Lung microvascular endothelial cell (primary cell): ENCODE measurements at places on chromosomes 1 and 21. TPM values are rescaled to one million over a fixed set of nuclear protein-coding genes. Genes with fewer than 3 reads are reported as not detected.

GRCh38 chr1:116982319-116983004 is 19.1 kb upstream of the CD101 start:
- DNase-seq = no peak

DNA sequence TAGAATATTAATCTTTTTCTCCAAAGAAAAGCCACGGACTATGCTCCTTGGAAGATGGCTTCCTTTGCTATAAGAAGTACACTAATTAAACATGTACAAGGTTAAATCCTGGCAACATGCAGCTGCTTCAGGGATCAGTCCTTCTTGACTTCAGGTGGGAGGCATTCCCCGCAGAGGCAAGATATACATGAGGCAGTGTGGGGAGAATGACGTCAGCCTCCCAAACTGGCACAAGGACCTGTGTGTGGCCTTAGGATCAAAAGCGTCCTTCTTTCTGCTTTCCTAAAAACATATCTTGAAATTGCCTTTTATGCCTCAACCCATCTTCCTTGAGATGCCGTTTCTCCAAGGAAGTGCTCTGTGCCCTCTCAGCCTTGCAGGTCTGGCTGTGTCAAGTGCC is 90.3 kb downstream of the WLS start:
- DNase-seq = no peak

DNA sequence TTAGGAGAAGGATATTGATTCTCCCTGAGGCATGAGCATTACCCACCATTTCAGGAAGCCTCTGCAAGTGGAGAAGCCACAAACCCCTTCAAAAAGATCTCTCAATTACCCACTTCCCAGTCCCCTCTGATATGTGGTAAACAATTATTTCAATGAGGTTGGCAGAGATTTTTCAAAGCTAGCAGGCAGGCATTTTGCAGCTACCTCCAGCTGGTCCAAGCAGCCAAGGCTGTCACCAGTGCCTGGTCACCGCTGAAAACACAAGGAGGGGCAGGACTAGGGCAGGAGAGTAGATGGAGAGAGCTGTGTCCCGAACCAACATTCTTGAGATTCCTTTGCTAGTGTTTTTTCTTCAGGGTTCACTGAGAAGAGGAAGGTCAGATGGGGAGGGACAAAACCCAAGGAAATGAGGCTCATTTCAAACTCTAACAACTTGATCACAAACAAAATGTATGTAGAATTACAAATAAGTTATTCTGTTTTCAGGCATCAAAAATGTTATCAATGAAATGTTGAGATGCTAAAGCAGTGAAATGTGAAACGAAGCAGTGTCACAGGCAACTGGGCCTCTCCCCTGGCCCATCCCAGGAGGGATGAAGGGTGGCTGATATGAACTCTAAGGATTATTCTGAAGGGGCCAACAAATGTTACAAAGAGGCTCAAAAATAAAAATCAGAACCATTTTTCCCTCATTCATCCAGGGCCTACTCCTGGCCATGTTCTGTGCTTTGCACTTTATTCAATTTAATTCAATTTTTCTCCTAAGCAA is 22.3 kb downstream of the APP start:
- no peak for DNase-seq

GRCh38 chr21:34364921-34365320 is 1.1 kb downstream of the KCNE2 start:
- no peak for DNase-seq

DNA sequence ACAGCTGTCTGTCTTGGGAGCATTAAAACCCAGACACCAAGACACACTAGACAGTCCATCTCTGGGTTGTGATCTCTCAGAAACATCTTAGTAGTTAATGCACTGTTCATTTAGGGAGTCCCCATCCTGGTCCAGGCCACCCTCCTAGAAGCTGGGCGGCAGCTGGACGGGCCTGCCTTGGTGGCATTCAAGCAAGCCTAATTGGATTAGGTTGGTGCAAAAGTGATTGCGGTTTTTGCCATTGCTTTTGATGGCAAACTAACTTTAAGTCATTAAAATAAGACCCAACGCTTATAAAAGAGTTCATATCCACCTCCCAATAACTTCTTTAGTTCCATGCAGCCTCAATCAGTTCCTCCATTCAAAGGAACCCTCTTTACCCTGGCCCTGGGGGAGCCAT is 21.7 kb downstream of the ATP5PO start:
- no peak for DNase-seq

DNA sequence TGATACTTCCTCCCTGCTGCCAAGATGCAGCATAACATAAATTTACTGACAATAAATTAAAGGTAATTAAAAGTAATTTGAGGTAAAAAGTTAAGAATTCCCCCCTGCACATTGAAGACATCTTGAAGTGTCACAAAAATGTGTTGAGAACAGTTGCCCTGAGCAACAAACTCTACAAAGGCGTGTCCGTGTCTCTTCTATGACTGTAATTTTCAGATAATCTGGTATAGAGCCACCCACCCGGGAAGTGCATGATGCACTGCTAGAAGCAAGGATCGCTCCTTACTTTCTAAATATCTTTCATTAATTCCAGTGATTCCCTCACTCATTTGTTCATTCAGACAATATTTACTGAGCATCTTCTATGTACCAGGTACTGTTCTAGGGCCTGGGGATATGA is 11.0 kb upstream of the CASQ1 start:
- DNase-seq = no peak

DNA sequence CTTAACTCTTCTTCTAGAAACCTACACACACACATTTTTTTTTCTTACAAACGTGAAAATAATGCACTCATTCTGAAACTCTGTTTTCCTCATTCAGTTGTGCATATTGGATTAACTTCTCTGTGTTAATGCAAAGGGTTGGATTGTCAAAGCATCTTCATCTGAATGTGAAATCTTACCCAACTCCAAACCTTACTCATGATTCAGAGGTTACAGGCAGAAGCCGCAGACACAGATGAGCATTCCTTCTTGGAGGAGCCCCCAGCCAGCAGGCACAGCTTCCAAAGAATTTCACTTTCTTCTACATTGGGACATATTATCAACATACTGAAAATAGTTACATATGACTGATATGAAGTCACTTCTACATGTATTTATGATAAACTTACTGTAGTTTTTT is 15.7 kb downstream of the PATJ start:
- DNase-seq = no peak

GRCh38 chr1:78830321-78830720 is 176.2 kb downstream of the ADGRL4 start:
- DNase-seq = no peak

DNA sequence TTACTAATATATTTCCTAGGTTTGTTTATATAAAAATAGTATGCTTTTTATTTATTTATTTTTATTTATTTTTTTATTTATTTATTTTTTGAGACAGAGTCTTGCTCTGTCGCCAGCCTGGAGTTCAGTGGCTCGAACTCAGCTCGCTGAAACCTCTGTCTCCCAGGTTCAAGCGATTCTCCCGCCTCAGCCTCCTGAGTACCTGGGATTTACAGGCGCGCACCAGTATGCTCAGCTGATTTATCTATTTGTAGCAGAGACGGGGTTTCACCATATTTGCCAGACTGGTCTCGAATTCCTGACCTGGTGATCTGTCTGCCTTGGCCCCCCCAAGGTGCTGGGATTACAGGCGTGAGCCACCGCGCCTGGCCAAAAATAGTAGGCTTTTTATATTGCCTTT is 33.2 kb downstream of the BRINP3 start:
- no peak for DNase-seq

DNA sequence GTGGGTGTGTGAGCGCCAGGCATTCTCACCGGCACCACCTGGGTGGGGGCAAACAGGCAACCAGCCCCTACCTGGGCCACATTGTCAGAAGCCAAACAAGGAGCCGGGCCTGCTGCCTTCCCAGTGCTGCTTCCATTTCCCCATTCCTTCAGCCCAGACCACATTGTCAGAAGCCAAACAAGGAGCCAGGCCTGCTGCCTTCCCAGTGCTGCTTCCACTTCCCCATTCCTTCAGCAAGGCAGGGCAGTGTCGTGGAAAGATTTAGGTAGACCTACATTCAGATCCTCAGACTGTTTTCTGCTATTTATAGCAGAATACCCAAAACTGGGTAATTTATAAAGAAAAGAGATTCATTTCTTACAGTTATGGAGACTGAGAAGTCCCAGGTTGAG is 47.0 kb upstream of the EFHD2 start:
- no peak for DNase-seq

GRCh38 chr1:72281144-72281543 is 1.2 kb downstream of the NEGR1 start:
- DNase-seq = peak; percentile 22

GRCh38 chr1:7616076-7616832 is 154.8 kb upstream of the VAMP3 start:
- peak; percentile 55 for DNase-seq

DNA sequence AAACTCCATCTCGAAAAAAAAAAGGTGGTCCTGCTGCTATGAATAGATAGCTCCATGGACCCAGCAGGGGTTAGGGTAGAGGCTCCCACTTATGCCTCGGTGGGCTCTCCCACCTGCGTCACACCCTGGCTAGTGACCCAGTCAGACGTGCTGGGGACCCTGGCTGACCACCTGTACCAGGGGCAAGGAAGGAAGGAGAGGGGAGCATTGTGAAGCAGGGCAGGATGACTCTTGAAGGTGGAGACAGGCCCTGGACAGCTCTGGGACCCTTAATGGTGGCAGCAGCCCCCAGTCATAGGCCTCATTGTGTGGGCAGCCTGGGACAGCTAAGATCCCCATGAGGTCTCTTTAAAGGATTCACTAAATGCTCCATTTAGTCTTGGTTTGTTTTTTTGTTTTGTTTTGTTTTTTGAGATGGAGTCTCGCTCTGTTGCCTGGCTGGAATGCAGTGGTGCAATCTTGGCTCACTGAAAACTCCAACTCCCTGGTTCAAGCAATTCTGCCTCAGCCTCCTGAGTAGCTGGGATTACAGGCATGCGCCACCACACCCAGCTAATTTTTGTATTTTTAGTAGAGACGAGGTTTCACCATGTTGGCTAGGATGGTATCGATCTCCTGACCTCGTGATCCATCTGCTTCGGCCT is 10.4 kb upstream of the SNAPIN start:
- no peak for DNase-seq

DNA sequence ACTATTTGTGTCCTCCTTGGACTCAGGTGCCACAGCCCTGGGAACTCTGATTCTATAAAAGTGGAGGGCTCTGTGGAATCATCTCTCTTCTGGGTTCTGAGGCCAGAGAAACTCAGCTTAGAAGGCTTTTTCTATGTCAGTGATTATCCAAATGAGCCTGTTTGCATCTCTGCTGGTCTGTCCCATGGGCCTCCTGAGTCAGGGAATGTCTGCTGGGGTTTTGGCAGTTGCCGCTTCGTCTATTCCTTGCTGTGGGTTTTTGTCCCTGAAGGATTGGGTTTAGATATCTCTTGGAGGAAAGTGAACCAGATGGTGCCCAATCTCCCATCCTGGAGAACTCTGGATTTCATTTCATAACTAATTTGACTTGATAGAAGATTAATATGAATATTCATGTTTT is 297.6 kb downstream of the HHAT start:
- no peak for DNase-seq

DNA sequence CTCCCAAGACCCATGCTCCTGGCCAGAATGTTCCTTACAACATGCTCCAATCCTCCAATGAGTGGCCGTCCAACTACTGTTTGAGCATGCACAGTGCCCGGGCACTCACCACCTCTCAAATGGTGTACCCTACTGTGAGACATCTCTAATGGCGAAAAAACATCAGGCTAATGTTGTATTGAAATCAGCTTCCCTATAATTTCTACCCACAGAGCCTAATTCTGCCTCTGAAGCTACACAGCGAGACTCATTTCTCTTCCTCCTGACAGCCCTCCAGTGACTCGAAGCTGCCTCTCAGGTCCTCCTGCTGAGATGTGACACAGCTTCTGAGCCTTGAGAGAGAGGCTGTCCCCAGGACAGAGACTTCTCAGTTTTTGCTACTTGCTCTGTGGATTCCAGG is 130.7 kb downstream of the FAM78B start:
- DNase-seq = no peak

DNA sequence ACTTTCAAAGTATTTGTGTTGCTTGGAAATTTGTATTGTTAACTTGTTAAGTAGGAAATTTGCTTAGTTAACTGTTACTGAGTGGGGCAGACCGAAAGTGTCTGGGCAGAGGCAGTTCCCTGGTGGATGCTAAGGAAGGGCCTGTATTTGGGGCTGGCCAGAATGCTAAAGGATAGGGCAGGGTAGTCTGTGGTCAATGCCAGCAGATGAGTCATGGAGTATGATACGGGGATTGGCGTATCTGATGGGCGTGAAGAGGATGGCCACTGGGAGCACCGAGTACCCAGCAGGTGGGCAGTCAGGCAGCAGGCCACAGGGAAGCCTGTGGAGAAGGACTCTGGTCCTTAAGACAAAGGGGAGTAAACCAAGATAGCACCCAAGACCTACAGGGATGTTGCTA is 46.6 kb upstream of the SCAF4 start:
- DNase-seq = no peak

DNA sequence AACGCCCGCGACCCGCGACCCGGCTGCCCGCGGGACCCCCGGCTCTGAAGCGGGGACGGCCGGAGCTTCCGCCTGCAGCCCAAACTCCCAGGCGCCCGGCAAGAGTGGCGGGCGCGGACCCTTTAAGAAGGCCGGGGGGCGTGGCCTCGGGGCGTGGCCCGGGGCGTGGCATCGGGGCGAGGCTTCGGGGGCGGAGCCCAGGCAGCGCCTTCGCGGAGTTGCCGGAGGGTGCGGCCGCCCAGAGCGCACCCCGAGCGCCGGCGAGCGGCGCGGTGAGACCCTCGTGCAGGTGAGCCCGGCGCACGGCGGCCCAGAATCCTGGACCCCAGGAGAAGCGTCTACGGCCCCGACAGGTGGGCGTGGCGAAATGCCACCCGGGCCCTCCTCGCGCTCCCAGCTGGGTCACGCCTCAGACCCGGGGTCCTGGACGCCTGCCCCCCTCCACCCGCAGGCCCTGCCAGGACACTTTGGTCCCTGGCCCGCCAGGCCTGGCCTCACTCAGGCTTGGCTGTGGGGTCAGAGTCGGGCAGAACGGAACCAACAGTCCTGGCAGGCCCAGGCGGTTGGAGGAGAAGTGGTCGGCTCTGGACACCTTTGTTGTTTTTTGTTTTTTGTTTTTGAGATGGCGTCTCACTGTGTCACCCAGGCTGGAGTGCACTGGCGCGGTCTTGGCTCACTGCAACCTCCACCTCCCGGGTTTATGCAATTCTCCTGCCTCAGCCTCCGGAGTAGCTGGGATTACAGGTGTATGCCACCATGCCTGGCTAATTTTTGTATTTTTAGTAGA is 14.4 kb downstream of the RNF223 start:
- peak; percentile 66 for DNase-seq

Gene MYBPH
- total RNA-seq = not detected in 2 replicates

Gene TIAM1
- under 0.01 and 0.22 TPM in 2 replicates for total RNA-seq

Gene AZIN2
- 0.60 and 0.65 TPM in 2 replicates for total RNA-seq

Gene HAO2
- not detected in 2 replicates for total RNA-seq

Gene GPR89A
- 13.7 and 17.9 TPM in 2 replicates for total RNA-seq

Gene PTGS2
- total RNA-seq = 3.3 and 21.0 TPM in 2 replicates

Gene ATP1A4
- total RNA-seq = not detected in 2 replicates

Gene OBSCN
- total RNA-seq = 2.2 and 9.5 TPM in 2 replicates

Gene KRTAP25-1
- not detected in 2 replicates for total RNA-seq
